A549 treated with Hydrocortisone at 1 μM for 4 hours (cell line): ENCODE measurements at places on chromosomes 3 and 15. TPM values are rescaled to one million over a fixed set of nuclear protein-coding genes. Genes with fewer than 3 reads are reported as not detected.

The CCDC51 gene
- 24.4 to 29.5 TPM (median 27.7 TPM) in 5 replicates for total RNA-seq

The C3orf62 gene
- total RNA-seq: 1.5 to 2.4 TPM (median 2.2 TPM) in 5 replicates

The IRAK2 gene
- 12.1 to 17.6 TPM (median 15.7 TPM) in 5 replicates for total RNA-seq

The RTP1 gene
- total RNA-seq: not detected in 5 replicates

The GOLGA6A gene
- 0.03 to 0.13 TPM (median 0.12 TPM) in 4 of 5 replicates, not detected in the other for total RNA-seq

The SLC24A5 gene
- not detected in 5 replicates for total RNA-seq

The EXD1 gene
- 0.06 to 0.22 TPM in 2 of 5 replicates, not detected in the others for total RNA-seq

The ADGRG7 gene
- not detected in 5 replicates for total RNA-seq

The SLC28A1 gene
- total RNA-seq: 0.03 to 0.06 TPM in 2 of 5 replicates, not detected in the others

The KLHL40 gene
- not detected in 5 replicates for total RNA-seq

The PLXNA1 gene
- total RNA-seq: 20.5 to 26.4 TPM (median 24.1 TPM) in 5 replicates

The ELL3 gene
- total RNA-seq: 0.82 to 2.2 TPM (median 1.2 TPM) in 5 replicates

The MED12L gene
- 0.31 to 0.45 TPM (median 0.37 TPM) in 5 replicates for total RNA-seq

The STRA6 gene
- 61.8 to 83.1 TPM (median 71.9 TPM) in 5 replicates for total RNA-seq

The RYR3 gene
- total RNA-seq: 0.01 to 0.07 TPM (median 0.05 TPM) in 5 replicates

The A4GNT gene
- total RNA-seq: not detected in 5 replicates

The CHST13 gene
- total RNA-seq: 0.28 to 1.1 TPM (median 0.83 TPM) in 5 replicates

The CCDC191 gene
- total RNA-seq: 1.4 to 2.4 TPM (median 1.5 TPM) in 5 replicates

The KNG1 gene
- 0.06 TPM in 1 of 5 replicates, not detected in the others for total RNA-seq

The GNAT1 gene
- total RNA-seq: 0.21 TPM in 1 of 5 replicates, not detected in the others
